Prostate gland (tissue), 2 donors: ENCODE measurements at places on chromosomes 1 and 21.
A peak's percentile ranks its signal among the peaks of the same experiment; 100 is the strongest.

DNA sequence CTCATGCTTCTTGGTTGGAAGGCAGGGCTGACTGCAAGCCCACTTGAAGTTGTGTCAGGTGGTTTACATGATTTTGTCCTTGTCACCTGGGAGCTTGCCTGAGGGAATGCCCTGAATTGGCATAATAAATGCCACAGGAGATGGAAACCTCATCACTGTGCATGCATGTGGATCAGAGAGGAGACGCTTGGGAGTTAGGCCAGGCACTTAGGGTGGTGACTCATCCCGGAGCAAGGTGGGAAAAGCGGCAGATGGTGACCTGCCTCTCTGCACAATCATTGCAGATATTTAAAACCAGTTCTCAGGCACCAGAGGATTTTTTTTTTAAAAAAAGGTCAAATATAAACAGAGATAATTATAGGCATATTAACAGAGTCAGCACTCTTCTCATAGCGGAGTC lies 202.2 kb upstream of the KIAA0040 start:
- no peak for DNase-seq

- no peak for DNase-seq
Measured at GRCh38 chr1:12085643-12086260, 22.6 kb downstream of the TNFRSF8 start.

GRCh38 chr1:240878631-240879030 lies 266.7 kb upstream of the GREM2 start:
- DNase-seq = no peak

DNA sequence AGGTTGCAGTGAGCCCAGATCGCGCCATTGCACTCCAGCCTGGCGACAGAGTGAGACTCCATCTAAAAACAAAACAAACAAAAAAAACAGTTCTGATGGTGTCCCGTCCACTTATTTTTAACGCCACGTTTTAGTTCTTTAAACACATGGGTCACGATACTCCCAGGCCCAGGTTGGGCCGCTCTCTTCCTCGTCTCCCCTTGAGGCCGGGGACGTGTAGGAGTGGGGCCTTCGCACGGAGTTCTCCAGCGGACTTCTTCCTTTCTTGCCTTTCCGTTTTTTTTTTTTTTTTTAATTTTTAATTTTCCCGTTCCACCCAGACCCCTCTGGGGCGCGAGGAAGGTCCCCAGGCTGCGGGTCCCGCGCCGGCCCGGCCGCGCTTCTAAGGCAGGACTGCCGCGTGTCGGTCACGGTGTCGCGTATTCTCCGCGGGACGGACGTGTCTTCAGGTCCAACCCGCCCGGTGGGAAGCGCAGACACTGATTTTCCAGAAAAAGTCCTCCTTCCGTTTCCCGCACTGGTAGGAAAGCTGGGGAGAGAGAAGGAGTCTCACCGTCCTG lies 47.5 kb upstream of the SLC19A1 start:
- DNase-seq = no peak

DNA sequence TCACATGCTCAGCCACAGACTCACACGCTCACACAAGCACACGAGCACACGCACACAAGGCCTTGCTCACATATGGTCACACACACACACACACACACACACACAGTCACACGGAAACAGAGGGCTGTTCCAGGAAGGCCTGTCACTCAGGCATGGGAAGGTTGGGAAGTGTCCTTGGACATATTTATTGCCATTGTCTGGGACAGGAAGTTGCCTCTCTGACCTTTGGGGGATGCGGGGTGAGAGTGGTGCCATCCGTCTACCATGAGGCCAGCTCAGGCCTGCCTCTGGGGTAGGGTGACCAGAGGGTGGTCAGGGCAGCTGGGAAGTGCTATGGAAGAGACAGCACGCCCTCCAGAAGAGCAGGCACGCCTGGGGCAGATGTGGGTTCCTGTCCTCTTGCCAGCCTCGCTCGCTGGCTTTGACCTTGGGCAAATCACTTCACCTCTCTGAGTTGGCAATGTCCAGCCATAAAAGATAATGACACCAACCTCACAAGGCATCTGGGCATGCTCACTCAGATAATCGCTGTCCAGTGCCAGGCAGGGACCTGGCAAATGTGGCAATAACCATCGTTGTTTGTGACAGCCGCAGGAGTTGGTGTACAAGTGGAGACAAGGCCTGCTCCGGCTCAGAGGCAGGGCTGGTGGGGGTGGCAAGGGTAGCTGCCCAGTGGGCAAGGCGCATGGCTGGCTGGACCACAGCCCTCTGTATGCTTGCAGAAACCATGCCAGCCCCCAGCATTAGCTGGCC lies 8.0 kb upstream of the GUCA2A start:
- peak; percentile 58 for DNase-seq

GRCh38 chr1:16133007-16133961 lies 22.6 kb downstream of the EPHA2 start:
- DNase-seq = no peak

GRCh38 chr1:99647490-99647889 lies 1.6 kb downstream of the PALMD start:
- DNase-seq = peak; percentile 22

DNA sequence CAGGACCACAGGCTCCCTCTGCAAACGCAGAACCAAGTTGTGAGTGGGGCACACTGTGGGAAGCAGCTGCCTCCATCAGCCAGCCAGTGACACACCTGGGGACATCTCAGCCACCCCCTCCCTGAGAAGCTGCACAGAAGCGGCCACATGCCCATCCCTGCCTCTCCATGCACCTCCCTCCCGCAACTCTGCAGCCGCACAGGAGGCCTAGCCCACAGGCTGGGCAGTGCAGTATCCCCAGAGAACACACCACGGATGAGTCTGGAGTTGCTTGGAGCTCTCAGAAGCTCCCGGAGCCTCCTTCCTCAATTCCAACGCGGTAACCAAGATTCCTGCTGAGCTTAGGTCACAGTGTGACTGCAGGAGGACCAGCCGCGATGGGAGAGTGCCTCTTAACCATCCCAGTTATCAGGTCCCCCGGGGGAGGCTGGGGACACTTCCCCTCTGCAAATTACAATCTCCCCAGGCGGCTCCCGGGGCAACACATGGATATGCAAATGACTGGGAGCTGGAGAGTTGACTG lies 1.2 kb upstream of the WNT3A start:
- no peak for DNase-seq

DNA sequence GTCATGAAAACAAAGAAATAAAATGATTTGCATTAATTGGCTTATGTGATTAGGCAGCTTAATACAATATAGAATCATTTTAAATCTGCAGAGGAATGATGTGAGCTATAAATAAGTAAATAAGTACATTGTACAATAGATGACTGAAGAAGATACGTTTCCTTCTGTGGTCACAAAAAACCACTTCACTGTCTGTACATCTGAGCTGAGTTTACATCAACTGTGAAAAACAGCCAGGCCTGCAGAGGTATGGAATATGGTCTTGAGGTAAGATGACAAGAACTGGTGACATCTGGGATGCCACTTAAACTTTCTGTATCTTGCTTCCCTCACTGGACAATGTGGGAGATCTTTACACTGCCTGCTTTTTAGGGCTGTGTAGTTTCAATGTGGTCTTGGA lies 130.0 kb upstream of the BEND5 start:
- no peak for DNase-seq

DNA sequence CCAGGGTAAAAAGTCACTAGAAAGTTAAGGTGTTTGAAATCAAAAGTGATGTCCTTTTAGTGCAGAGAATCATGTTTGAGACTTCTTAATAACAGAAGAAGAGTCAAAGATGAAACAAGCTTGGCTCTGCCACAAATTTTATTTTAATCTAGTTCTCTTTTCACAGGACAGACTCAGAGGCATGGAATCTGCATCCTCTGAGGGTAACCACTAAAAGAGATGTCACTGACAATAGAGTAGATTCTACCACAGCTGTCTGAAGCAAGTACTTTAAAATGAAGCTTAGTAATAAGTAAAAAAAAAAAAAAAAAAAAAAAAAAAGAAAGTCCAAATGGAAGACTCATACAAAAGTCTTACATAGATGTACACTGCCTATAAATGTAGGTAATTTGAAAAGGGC lies 519.7 kb upstream of the PRMT6 start:
- no peak for DNase-seq

GRCh38 chr1:17507915-17508314 lies 31.6 kb upstream of the ARHGEF10L start:
- no peak for DNase-seq

DNA sequence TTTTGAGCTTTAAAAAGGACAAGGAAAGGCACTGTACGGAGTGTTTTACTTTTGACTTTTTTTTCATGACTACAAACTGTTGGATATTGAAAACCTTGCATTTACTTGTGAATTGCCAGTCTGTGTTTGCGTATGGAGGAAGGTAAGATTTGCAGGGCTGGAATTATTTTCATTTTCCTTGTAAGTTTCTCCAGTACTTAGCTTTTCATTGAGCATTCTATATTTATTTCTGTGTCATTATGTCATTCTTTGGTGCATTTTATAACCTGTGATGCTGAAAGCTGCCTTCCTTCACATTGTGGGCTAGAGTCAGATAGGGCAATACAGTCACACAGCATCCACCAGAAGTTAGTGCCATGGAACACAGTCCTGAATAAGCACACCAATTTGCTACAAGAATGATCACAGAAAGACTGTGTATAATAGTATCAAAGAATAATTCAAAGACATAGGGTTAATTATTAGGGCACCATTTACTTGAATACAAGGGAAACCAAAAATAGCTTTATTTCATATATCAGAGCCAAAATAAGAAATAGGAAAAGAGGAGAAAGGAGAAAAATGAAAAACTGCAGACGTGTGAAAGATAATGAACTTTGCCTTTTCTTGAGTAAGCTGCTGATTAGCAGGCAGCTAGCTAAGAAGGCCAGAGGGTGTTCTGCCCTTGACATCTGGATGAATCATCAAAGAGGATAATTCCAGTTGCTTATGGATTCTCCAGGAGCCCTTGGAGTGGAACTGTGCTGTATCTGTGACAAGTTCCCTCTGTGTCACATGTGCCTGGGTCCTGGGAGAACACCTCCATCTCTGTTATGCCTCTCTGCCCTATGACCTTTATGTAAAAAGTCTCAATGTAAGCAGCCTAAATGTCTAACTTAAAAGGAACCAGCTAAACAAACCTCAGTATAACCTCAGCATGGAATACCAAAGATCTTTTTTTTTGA lies 8.0 kb upstream of the FAM20B start:
- no peak for DNase-seq

- peak; percentile 84 for DNase-seq
Measured at GRCh38 chr1:246699095-246699735, 25.0 kb upstream of the SCCPDH start.

- DNase-seq = no peak
Measured at GRCh38 chr1:78760858-78761257, 111.2 kb downstream of the IFI44 start.

- DNase-seq = no peak
Measured at GRCh38 chr1:201466492-201466891, 2.5 kb downstream of the PHLDA3 start.

GRCh38 chr1:153174624-153175023 lies 23.9 kb upstream of the SPRR2G start:
- DNase-seq = no peak

- no peak for DNase-seq
Measured at GRCh38 chr1:112444269-112444668, 48.3 kb downstream of the CTTNBP2NL start.
